ENCODE measurements at places on chromosomes 5 and 9. TPM values are rescaled to one million over a fixed set of nuclear protein-coding genes. Genes with fewer than 3 reads are reported as not detected.

Gene UGT3A2
- total RNA-seq, result not detected

Gene N4BP3
- total RNA-seq, result 4.9 TPM

Gene FAM151B
- total RNA-seq, result 2.7 TPM

Gene TIMD4
- total RNA-seq, result 2.4 TPM

Gene GABRA1
- total RNA-seq, result not detected

Gene SNCAIP
- total RNA-seq, result 9.8 TPM

Gene NR5A1
- not detected for total RNA-seq

Gene IL4
- total RNA-seq, result not detected

Gene SPATA31E1
- total RNA-seq, result not detected

DNA sequence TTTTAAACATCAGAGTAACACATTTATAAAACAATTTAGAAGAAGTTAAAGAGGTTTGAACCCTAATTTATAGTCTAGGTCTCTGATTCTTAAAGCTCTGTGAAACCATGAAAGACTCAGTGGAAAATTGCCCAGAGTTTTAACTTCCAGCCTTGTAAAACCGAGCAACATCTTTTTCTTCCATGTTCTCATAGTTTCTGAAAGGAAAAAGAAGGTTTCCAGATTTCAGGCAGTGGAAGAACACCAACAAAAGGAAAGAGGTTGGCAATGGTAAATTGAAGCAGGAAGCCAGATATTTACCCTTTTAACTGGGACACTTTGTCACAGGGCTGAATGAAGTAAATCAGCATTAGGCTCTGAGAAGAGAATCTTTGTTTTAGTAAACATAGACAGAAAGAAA lies 1999.3 kb downstream of the MAT2B start:
- H3K27me3 ChIP-seq, result no peaks in the 10 kb centered on the region
- no peak overlapping the region for H3K27ac ChIP-seq
- no peaks in the 10 kb centered on the region for H3K4me1 ChIP-seq
- DNase-seq, result no peak

DNA sequence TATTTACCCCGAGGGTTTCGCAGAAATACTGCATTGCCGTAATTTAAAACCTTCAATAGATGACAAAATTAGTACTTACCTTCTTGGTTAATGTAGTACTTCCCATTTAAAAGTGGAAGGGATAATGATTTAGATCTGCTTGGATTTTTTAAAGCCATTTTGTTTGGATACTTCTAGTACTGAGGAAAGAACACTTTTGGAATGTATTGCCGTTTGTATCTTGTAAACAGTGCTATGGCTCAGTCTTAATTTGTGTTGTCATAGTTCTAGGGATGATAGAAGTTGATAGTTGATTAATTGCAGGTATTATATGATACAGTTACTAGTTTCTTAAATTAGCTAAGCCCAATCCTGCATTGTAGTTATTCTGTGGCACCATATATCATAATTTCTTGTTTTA lies 33.1 kb downstream of the TNPO1 start:
- H3K27me3 ChIP-seq, result no peaks in the 10 kb centered on the region
- no peak for DNase-seq
- H3K4me1 ChIP-seq, result no peaks in the 10 kb centered on the region
- no peaks in the 10 kb centered on the region for H3K36me3 ChIP-seq
- peak overlapping the region; percentile 88 for H3K4me3 ChIP-seq
- peak overlapping the region; percentile 54 for H3K27ac ChIP-seq

GRCh38 chr5:5063533-5063953 lies 76.6 kb upstream of the ADAMTS16 start:
- H3K36me3 ChIP-seq, result no peaks in the 10 kb centered on the region
- H3K4me3 ChIP-seq, result no peak overlapping the region
- DNase-seq, result no peak

GRCh38 chr5:95840956-95841705 lies 18.6 kb upstream of the GLRX start:
- H3K27ac ChIP-seq, result peak overlapping the region; percentile 80
- no peak overlapping the region for H3K4me3 ChIP-seq
- H3K36me3 ChIP-seq, result no peaks in the 10 kb centered on the region
- H3K4me1 ChIP-seq, result peaks cover 6% of the 10 kb centered on the region
- no peak for DNase-seq
- H3K27me3 ChIP-seq, result no peaks in the 10 kb centered on the region

- DNase-seq, result no peak
- H3K27ac ChIP-seq, result no peak overlapping the region
- H3K4me1 ChIP-seq, result no peaks in the 10 kb centered on the region
Measured at GRCh38 chr9:83419961-83420360, 118.2 kb downstream of the FRMD3 start.

GRCh38 chr9:36136894-36137391 lies 410 bp downstream of the GLIPR2 start:
- H3K27me3 ChIP-seq, result no peaks in the 10 kb centered on the region
- peaks cover 9% of the 10 kb centered on the region for H3K4me1 ChIP-seq

DNA sequence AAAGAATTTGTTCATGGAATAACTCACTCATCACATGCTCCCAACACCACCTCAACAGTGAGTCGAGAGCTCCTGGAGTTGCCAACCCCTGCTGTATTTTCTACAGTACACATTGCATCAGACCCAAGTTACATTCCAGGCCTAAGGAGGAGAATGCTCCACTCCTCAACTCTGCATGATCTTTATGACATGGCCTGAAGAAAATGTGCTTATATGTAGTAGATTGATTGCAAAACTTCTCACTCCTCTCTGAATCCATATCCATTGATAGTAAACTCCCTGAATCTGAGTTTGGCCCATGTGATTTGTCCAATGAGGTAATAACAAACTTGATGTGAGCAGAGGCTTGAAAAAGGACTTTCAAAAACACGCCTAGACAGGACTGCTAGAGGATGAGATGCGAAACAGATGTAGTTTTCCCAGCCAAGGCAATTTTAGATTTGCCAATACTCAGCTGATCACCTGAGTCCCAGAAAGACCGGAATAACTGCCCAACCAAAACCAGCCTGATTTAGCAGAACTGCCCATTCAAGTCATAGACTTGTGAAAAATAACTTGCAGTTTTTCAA lies 29.0 kb upstream of the PAPPA start:
- H3K27me3 ChIP-seq, result no peaks in the 10 kb centered on the region
- H3K4me3 ChIP-seq, result no peak overlapping the region
- H3K27ac ChIP-seq, result no peak overlapping the region
- DNase-seq, result no peak
- no peaks in the 10 kb centered on the region for H3K36me3 ChIP-seq
- H3K4me1 ChIP-seq, result no peaks in the 10 kb centered on the region

DNA sequence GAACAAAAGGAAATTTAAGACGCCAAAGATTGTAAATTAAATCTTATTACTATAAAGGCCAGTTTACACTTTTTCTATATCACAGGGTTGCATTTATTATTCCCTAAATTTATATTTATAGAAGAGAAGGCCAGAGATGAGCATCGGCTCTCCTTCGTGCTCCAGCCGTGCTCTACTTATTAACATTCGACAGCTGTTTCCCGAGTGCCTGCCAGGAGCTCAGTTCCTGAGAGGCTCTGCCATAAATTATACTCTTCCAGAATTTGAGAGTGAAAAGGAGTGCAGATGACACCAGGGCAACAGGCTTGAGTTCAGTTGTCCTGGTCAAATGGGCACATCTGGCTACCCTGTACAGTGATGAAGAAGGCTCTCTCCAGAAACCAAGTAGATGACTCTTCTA lies 70.1 kb downstream of the PCSK5 start:
- H3K27ac ChIP-seq, result no peak overlapping the region
- H3K4me1 ChIP-seq, result no peaks in the 10 kb centered on the region
- no peak for DNase-seq
- H3K36me3 ChIP-seq, result no peaks in the 10 kb centered on the region
- H3K27me3 ChIP-seq, result no peaks in the 10 kb centered on the region
- no peak overlapping the region for H3K4me3 ChIP-seq

GRCh38 chr5:87539839-87540238 lies 127.1 kb upstream of the CCNH start:
- no peaks in the 10 kb centered on the region for H3K27me3 ChIP-seq
- H3K4me3 ChIP-seq, result no peak overlapping the region
- no peak overlapping the region for H3K27ac ChIP-seq
- H3K36me3 ChIP-seq, result no peaks in the 10 kb centered on the region
- no peak for DNase-seq

DNA sequence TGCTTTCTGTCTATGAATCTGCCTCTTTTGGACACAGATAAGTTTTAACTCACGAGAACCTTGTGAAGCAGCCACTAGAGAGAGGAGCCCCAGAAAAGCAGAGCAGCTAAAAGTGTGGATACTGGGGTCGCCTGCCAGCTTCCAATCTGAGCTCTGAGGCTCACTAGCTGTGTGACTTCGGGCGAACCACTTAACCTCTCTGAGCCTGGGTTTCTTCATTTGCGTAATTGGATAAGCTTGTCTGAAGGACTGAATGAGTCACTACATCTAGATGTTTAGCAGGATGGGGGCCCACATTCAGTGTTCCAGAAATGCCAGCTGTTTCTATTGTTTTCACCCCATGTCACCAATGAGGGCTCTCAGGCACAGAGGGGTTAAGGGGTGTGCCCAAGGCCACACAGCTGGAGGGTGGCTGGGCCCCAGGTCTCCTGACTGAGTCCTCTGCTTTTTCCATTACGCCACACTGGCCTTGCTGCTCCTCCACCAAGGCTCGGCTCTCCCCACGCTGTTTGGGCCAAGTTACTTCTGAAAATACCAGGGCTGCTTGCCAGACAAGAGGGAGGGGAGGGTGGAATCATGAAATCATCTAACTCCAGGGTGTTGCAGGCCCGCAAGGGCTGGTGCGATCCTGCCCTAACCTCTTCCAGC lies 36.2 kb downstream of the SH3PXD2B start:
- peak overlapping the region; percentile 91 for H3K27ac ChIP-seq
- peak; percentile 82 for DNase-seq
- no peaks in the 10 kb centered on the region for H3K36me3 ChIP-seq
- H3K4me3 ChIP-seq, result no peak overlapping the region
- peaks cover 31% of the 10 kb centered on the region for H3K4me1 ChIP-seq

GRCh38 chr5:114418176-114419066 lies 56.6 kb downstream of the KCNN2 start:
- H3K27ac ChIP-seq, result no peak overlapping the region
- DNase-seq, result no peak
- no peak overlapping the region for H3K4me3 ChIP-seq
- H3K4me1 ChIP-seq, result no peaks in the 10 kb centered on the region

- no peak for DNase-seq
- H3K4me3 ChIP-seq, result no peak overlapping the region
- no peaks in the 10 kb centered on the region for H3K36me3 ChIP-seq
- H3K27me3 ChIP-seq, result no peaks in the 10 kb centered on the region
- no peak overlapping the region for H3K27ac ChIP-seq
- H3K4me1 ChIP-seq, result no peaks in the 10 kb centered on the region
Measured at GRCh38 chr5:41270423-41271251, 57.3 kb upstream of the C6 start.

DNA sequence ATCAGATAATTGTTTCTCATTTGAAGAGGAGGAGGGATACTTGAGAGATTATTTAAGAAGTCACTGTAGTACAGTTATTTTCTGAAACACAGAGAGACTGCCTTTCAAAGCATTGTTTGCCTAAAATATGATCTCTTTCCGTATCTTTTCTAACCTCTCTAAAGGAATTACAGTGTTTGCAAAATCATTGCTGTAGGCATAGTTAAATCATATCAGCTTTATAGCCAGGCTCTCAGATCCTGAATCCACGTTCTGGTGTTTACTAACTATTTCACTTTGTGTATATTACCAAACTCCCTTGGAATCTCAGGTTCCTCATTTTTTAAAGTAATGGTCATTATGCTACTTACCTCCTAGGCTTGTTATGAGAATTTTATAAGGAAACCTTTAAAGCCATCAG lies 1151.6 kb upstream of the CDH9 start:
- H3K27me3 ChIP-seq, result no peaks in the 10 kb centered on the region
- H3K36me3 ChIP-seq, result no peaks in the 10 kb centered on the region
- H3K4me1 ChIP-seq, result no peaks in the 10 kb centered on the region
- no peak overlapping the region for H3K4me3 ChIP-seq
- no peak for DNase-seq

DNA sequence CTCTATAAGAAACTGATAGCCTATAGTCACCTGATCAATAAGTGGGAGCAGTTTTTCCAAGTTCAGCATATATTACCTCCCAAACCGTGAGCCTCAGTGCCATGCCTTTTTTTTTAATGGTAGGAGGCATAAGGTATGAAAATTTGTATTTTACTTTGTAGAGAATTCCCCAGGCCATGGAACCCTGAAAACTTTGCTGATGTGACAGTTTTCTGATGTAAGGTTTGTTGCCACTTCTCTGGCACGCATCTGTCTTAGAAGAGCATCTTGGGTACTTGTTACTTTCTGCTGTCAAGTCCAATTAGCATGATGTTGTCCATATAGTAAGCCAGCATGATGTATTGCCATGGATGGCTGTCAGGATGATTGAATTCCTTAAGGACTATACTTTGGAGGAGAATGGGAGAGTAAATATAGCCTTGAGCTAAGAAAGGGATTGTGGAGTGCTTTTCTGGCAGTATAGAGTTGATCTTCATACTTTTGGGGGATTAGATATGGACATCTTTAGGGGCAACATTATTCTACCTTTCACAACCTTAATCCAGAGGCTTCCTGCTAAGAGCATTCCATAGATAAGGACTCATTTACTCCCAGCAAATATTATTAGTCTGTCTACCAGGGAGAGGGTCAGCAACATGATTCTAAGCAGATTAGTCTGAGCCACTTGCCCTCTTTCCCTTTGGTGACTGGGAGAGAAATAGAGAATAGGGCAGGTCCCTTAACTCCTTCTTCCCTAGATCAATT lies 389.6 kb downstream of the YTHDC2 start:
- H3K4me3 ChIP-seq, result no peak overlapping the region
- H3K27me3 ChIP-seq, result no peaks in the 10 kb centered on the region
- no peaks in the 10 kb centered on the region for H3K4me1 ChIP-seq
- no peak overlapping the region for H3K27ac ChIP-seq
- no peaks in the 10 kb centered on the region for H3K36me3 ChIP-seq

GRCh38 chr5:118956727-118957126 lies 31.6 kb downstream of the DTWD2 start:
- H3K4me3 ChIP-seq, result no peak overlapping the region
- no peaks in the 10 kb centered on the region for H3K4me1 ChIP-seq
- DNase-seq, result no peak
- H3K36me3 ChIP-seq, result no peaks in the 10 kb centered on the region

DNA sequence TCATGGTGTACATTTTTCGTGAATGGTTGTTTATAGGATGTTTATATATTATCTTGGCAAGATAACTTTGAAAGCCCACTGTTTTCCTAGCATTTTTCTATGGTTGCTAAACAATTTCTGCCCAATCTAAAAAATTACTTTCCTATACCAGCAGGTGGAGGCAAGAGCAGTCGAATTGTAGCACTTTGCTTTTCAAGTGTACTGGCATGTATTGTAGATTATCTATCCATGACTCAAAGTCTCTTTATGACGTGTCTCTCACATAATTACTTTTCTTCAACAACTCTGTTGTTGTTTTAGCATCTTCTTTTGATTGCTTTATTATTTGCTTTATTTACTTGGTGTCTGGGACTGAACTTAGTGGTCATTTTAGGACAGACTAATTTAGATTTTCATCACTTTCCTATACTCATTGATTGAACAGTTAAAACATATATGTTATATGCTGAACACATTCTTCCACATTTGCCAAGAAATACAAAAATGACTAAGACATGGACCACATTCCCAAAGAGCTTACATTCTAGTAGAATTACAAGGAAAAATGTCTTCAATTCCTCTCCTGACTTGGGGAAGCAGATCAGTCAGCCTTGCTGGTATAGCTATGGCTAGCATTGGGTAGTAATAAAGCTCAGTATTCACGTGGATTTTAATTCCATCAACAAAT lies 20.7 kb downstream of the NLN start:
- DNase-seq, result no peak
- no peaks in the 10 kb centered on the region for H3K27me3 ChIP-seq
- H3K36me3 ChIP-seq, result no peaks in the 10 kb centered on the region
- H3K4me1 ChIP-seq, result no peaks in the 10 kb centered on the region
- H3K4me3 ChIP-seq, result no peak overlapping the region
- H3K27ac ChIP-seq, result no peak overlapping the region

GRCh38 chr5:76494201-76494600 lies 91.1 kb downstream of the IQGAP2 start:
- H3K36me3 ChIP-seq, result no peaks in the 10 kb centered on the region
- no peak for DNase-seq
